Bladder microvascular endothelial cell (primary cell): ENCODE measurements at places on chromosomes 6 and 20. TPM values are rescaled to one million over a fixed set of nuclear protein-coding genes. Genes with fewer than 3 reads are reported as not detected.

HRH3 gene
- not detected in 2 replicates for total RNA-seq

CGA gene
- not detected in 2 replicates for total RNA-seq

COL19A1 gene
- not detected in 2 replicates for total RNA-seq

TRAPPC3L gene
- under 0.01 and 0.19 TPM in 2 replicates for total RNA-seq

PRDM13 gene
- not detected in 2 replicates for total RNA-seq

SPATA25 gene
- 0.49 and 0.50 TPM in 2 replicates for total RNA-seq
